ENCODE measurements at places on chromosomes 3 and 15.

- no peak for DNase-seq
These were observed 15.3 kb downstream of the FAM3D start for GRCh38 chr3:58651276-58651675.

- DNase-seq: no peak
These were observed 7.3 kb upstream of the ZBTB38 start for GRCh38 chr3:141360888-141361598.

DNA sequence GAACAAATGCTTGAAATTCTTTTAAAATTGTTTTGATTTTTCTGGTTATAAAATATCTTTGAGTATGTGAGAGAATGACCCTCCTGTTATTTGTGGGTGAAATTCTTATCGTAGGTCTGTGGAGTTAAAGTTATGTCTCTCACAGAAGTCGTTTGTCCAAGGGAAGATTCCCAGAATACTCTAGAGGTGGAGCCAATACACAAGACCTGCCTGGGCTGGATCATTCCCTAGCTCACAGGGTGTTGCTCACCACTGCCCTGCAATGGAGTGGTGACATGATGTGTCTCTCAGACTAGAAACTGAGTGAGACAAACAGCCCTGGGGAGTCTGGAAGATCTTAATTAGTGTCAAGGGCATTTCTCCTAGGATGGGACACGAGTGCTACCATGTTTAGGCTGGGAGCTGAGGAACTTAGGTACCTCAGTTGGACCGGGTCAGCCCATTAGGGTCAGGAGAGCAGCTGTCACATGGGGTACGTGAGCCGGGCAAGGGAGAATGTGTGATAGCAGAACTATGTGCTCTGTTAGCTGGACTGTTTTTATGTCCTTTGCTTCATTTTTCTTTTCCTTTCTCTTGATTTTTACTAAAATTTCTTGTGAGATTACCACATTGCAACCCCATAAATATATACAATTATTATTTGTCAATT is 53.6 kb upstream of the MYO5C start:
- DNase-seq: no peak

- DNase-seq: peak; percentile 31
These were observed 17.0 kb upstream of the CMC1 start for GRCh38 chr3:28224430-28224829.

- no peak for DNase-seq
These were observed 23.8 kb upstream of the ZNF148 start for GRCh38 chr3:125398952-125399351.

- no peak for DNase-seq
These were observed 63.3 kb downstream of the LEO1 start for GRCh38 chr15:51908316-51908715.

- peak; percentile 62 for DNase-seq
These were observed 781 bp upstream of the CYP1A1 start for GRCh38 chr15:74725845-74726773.

- no peak for DNase-seq
These were observed 7.6 kb downstream of the SI start for GRCh38 chr3:165070682-165071081.

DNA sequence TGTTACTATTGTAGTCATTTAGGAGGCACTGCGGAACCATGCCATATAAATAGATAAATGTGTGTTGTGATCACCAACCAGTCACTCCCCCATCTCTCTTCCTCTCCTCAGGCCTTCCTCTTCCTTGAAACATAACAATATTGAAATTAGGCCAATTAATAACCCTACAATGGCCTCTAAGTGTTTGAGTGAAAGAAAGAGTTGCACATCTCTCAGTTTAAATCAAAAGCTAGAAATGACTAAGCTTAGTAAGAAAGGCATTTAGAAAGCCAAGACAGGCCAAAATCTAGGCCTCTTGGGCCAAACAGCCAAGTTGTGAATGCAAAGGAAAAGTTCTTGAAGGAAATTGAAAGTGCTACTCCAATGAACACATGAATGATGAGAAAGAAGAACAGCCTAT is 8.1 kb upstream of the DNASE1L3 start:
- DNase-seq: no peak

- DNase-seq: no peak
These were observed 33.6 kb upstream of the LRRN1 start for GRCh38 chr3:3765661-3766060.

All from stimulated activated CD4-positive, alpha-beta T cell treated with anti-CD3 and anti-CD28 coated beads, Interleukin-4, amount 100 ng/mL, for 24 hours (primary cell).